Iris pigment epithelial cell (primary cell): ENCODE measurements at places on chromosomes 3 and 15.

DNA sequence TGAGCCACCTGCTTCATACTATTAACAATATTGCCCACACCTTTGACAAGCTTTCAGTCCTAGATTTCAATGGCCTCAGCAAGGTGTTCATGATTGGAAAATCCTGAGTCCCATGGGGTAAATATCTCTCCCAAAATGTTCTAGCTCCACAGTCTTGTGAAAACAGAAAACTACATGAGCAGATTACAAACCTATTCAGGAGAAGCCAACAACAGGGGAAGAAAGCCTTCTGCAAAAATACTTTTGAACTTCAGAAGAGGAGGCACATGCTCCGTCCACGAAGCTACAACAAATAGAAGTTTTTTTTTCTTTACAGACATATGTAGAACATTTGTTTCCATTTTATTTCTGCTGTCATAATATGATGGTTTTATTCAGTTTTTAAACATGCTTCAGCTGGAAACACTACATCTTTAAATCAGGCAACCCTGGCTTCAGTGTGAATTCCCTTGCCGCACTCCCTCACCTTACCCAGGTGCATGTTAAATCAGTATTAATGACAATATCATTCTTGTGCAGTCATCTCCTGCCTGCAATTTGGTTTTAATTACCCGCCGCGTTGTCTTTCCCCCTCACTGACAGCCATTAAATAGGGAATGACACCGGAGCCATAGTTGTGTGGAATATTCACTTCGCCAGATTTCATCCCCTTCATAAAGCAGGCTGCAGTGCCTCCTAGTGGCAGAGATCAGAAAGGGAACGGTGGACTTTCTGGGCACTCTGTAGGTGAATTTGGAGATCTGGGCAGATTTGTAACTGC is 725.5 kb upstream of the ARRDC4 start:
- DNase-seq, result peak; percentile 42

- no peak for DNase-seq
Observed at GRCh38 chr3:34070831-34071585, 272.6 kb downstream of the PDCD6IP start.

DNA sequence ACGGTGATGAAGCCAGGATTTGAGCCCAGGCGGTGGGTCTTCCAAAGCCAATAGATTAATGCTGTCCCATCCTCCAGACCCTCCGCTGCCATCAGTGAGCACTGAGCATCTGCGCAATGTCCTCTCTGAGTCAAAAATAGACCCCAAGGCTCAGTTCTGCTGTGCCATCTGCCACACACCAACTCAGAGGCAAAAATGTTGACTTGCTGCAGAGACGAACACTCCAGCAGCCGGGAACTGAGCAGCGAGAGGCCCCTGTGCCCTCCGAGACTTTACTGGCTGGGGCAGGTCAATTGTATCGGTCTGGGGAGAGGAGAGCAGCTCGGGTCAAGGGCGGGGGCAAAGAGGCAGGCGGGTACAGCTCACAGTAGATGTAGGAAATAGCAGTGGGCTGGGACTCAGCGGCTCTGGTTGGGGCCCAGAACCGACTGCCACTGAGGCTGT is 41.5 kb upstream of the ATP2B2 start:
- DNase-seq, result no peak

GRCh38 chr3:15174953-15175352 is 31.1 kb upstream of the CAPN7 start:
- no peak for DNase-seq

DNA sequence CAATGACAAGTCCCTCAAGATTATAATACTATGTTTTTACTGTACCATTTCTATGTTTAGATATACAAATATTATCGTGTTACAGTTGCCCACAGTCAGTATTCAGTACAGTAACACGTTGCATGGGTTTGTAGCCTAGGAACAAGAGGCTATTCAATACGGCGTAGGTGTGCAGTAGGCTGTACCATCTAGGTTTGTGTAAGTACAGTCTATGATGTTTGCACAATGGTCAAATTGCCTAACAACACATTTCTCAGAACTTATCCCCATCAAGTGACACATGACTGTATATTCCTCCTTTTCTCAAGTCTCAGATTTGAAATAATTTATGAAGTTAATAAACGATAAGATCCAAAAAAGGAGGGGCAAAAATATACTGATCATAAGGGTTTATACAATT is 21.7 kb downstream of the ZDHHC3 start:
- DNase-seq, result no peak

DNA sequence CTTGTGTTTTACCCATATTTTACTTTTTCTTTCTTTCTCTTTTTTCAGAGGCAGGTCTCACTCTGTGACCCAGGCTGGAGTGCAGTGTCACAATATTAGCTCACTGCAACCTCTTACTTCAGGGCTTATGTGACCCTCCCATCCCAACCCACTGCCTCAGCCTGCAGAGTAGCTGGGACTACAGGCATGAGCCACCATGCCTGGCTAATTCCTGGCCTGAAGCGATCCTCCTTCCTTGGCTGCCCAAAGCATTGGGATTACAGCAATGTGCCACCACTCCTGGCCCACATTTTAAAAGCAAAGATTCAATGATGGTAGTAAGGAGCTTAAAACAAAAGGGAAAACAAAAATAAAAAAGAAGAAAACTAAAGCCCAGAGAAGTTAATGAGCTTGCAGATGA is 11.1 kb upstream of the CDV3 start:
- no peak for DNase-seq

GRCh38 chr15:79494963-79495755 is 63.0 kb downstream of the MINAR1 start:
- no peak for DNase-seq

DNA sequence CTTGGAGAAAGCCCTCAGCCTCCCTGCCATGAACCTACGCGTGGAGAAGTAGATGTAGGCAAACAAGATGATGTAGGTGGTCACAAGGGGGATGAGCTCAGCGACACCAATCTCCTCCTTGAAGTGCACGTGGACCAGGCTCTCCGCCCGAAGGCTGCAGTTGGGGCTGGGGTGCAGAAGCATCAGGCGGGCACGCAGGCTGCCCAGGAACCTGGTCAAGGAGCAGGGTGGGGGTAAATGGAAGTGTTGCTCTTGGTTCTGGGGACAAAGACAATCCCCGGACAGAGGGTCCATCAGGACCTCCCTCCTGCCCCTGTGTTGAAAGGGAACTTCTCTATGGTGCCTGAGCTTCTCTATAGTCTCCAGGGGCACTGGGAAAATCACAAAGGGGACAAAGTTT is 45.1 kb downstream of the PTPN23 start:
- no peak for DNase-seq

- DNase-seq, result no peak
Observed at GRCh38 chr3:174186377-174186989, 672.7 kb upstream of the NAALADL2 start.

DNA sequence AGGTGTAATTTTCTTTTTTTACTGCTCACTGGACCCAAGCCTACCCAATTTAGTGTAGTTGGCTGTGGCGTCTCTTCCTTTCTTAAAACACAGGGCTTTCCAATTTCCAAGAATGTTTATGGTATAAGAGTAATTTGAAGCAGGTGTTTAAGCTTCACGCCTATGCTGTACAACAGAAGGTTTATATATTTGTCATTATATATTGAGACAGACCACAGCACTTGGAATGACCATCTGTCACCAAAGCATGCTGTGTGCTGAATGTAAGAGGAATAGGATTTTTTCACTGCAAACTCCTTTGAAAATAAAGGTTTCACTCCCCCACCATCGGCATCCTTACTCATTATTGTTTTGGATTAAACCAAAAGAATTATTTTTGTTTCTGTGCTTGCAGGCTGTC is 325.7 kb downstream of the OTOL1 start:
- no peak for DNase-seq

DNA sequence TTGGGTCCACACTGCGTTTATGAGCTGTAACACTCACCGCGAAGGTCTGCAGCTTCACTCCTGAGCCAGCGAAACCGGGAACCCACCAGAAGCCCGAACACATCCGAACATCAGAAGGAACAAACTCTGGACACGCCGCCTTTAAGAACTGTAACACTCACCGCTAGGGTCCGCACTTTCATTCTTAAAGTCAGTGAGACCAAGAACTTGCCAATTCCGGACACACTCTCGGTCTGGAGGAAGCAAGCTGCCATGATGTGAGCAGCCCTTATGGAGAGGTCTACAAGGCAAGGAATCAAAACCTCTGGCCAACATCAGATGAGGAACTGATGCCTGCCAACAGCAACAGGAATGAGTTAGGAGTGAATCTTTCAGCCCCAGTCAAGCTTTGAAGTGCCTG is 62.9 kb downstream of the SLC28A2 start:
- DNase-seq, result peak; percentile 17

DNA sequence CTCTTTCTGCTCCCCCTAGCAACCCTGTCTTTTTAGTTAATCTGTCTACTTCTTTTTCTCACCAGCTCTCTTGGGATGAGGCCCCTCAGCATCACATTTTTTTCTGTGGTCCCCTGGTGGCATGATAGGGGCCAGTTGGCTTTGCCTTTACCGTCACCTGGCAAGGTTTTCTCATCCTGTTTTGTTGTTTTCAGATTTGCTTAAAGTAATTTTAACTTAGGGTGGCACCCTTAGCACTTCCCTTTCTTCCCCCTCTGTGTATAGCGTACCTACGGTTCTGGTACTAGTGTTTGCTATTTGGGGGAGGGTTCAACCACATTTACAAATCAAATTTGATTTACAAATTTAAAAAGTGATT is 35.6 kb downstream of the PDCD6IP start:
- no peak for DNase-seq

GRCh38 chr3:55718521-55718921 is 231.4 kb upstream of the WNT5A start:
- DNase-seq, result peak; percentile 78

DNA sequence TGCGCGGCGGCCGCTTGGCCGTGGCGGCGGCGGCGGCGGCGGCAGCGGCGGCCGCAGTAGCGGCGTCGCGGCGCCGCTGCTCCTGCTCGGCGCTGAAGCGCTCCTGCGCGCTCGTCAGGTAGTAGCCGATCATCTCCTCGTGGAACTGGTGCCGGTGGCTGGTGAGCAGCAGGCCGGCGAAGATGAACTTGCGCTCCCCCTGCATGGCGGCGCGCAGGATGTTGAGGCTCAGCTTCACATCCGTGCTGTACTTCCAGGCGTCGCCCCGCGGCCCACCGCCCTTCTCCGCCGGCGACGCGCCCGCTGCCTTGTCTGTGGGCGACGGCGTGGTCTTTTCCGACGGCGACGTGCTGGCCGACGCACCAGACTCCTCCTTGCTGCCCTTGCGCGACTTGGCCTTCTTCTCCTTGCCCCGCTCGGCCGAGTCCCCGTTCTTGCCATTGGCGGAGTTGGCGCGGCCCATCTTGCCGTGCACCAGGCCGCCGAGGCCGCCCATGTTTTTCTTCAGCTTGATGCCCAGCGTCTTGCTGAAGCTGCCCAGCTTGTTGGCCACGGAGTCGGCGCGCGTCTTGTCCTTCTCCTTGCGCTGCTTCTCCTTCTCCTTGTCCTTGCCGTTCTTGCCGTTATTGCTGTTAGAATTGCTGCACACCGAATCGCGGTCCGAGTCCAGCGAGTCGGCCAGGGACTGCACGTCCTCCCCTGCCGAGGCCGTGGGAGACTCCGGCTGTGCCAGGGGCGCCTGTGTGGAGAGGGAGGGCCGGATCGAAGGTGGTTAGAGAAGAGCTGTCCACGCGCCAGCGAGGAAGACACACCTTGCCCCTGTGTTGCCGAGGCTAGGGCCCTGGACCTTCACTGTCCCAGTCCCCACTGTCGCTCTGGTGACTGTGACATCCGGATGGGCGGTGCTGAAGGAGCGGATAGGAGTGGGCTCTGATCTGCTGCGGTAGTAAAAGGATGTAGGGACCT is 157.6 kb downstream of the KLF13 start:
- DNase-seq, result no peak

DNA sequence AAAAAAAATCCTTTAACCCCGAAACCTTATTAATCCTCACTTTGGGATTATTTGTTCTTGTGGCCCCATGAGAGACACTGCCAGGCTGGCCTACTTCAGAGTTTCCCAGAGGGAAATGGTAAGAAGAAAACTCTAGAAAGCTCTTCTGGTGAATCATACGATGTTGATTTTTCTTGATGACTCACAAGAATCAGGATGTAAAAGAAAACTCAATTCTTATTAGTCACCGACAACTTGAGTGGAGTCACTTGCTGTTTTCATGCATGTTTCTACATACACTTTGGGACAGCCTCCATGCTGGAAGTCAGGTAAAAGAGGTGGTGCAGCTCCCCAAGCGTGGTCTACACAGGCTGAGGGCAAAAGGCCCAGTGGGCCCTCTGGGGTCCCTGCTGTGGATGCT is 42.8 kb downstream of the MYO5C start:
- peak; percentile 96 for DNase-seq

DNA sequence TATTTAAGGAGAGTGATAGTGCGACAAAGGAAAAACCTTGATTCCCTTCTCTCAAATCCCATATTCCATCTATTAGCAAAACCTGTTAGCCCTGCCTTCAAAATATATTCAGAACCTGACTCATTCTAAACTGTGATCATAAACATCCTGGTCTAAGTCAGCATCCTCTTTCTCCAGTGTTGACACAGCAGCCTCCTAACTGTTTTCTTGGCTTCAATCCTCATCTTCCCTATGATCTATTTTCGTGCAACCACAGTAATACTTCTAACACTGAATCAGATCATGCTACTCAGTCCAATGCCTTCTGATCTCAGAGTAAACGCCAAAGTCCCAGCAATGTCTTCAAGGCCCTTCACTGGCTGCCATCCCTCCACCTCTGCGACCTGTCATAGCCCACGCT is 785.1 kb downstream of the EDEM1 start:
- DNase-seq, result no peak

- DNase-seq, result peak; percentile 30
Observed at GRCh38 chr3:153291059-153291685, 129.1 kb downstream of the RAP2B start.

GRCh38 chr15:57061281-57061680 is 142.8 kb downstream of the TCF12 start:
- DNase-seq, result no peak

DNA sequence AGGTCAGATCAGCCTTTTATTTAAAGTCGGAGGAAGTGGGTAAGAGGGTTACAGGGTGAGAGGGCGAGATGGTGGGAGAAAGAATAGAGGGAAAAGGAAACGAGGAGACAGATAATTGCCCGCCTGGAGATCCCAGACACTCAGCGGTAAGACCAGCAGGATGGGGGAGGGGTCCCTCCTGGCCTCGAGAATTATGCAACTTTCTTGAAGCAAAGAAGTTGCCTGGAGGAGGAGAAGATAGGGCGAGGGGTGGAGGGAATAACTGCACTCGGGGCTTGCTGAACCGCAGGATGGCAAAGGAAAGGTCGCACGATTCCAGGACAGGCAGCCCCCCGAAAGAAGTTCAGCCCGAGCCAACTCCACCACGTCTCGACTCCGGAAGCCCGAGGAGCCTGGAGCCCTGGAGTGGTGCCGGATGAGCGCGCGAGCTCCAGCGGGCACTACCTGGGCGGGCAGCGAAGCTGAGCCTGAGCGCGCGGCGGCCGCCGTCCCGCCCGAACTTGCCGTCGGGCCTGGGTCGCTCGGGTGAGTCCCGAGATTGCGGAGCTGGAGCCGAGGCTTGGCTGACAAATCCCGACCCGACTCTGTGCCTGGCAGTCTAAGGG is 402 bp downstream of the WWTR1 start:
- peak; percentile 75 for DNase-seq

- DNase-seq, result peak; percentile 36
Observed at GRCh38 chr3:129023909-129024308, 22.8 kb downstream of the EFCC1 start.
